ENCODE measurements at places on chromosomes 6 and 20. TPM values are rescaled to one million over a fixed set of nuclear protein-coding genes. Genes with fewer than 3 reads are reported as not detected.

MYCT1 gene
- 2.3 TPM for total RNA-seq

PREX1 gene
- 29.9 TPM for total RNA-seq

MUC21 gene
- total RNA-seq, result not detected

GMPR gene
- total RNA-seq, result 4.4 TPM

CLIC5 gene
- total RNA-seq, result 222 TPM

DNA sequence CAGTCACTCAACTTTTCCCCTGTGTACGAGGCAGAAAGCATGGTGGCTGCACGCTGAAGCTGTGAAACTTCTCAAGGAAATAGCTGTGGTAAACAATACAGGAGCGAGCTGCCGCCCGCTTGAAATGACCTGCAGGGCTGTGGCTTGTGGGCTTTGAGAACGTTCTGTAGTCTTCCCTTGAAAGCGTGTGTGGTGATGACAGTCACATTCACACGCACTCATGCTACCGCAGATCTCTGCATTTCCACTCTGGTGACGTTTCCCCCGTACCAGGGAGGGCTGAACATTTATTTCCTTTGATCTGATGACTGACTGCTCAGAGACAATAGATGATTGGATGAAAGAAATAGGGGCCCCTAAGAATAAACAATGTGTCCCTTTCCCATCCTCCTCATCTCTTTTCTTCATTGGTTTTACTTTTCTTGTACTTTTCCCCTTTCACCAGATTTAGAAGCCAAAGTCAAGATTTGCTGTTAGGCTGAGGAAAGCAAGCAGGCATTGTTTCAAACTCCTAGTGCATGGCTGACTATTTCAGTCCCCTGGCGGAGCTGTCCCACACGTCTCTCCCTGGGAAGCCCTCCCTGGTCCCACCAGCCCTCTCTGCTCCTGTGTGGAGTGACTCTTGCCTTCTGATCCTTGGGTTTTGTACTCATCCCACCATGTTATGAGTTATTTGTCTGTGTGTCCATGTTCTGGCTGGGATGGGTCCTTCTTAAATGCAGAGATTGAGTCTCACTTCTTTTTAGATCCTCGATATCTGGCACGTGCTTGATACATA lies 3.9 kb downstream of the SYTL3 start:
- DNase-seq, result peak; percentile 74

DNA sequence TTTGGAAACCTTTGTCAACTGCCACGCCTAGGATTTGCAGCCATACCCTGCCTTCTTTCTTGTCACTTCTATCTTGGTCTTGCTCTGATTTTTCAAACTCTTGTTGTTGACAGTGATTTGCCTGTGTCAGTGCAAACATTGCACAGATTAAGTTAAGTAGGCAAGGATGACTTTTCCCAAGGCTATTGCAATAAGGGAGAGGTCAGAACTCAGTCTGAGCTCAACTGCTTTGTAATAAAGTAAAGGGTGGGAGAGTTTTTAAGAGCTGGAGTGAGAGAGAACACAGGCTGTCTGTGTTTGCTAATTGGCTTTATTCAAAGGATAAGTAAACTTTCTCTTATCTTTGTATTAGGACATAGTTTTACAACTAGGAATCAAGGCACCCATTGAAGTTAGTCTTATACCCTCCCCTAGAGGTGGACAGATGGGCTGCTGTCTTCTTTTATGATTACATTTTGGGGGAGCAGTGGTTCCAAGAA lies 448.6 kb downstream of the PHF3 start:
- peak; percentile 17 for DNase-seq

DNA sequence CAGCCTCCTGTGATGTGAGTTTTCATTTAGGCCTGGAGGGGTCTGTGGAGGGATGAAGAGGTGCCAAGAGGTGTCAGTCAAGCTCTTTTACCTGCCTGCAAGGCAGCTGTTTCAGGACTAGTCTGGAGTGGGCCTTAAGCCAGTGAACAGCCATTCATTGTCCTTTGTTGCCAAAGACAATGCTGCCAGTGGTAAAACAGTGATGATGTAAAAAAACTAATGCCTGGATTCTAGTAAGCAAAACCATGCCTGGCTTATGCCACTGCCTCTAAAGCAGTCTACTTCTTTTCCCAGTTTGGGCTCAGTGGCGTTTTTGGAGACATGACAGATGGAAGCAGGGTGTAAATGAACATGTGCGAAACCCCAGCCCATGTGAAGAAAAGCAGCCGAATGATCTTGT lies 93.5 kb upstream of the KCNK16 start:
- no peak for DNase-seq

DNA sequence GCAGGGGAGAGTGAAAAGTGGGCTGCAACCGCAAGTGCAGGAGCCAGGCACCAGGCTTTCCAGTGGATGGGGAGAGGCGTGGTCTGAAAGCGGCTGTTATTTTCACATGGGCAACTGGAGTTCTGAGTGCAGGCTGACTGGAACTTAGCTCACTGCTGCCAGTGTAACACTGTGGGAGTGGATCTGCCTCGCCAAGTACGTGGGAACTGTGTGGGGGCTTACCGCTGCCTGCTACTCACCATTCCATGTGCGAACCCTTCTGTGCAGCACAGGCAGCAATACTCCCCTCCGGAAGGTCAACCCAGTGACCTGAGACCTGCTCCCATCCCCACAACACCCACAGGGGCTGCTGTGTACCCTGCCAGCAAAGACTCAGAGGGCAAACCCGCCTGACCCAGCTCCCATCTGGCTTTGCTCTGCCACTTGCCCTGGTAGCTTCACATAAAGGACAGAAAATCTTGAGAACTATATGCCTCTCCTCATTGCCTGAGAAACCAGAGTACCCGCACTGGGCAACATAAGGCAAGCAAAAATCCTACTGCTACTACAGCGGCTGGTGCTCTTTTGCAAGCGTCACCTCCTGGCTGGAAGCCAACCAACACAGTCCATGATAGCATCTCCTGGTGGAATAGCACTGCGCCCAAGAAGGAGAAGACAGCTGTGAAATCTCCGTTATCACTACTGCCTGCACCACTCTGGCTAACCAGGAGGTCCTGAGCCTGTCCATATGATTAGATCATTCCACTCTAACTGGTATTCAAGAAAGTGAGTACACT lies 54.4 kb upstream of the SIRPG start:
- no peak for DNase-seq

GRCh38 chr6:16412982-16413381 lies 174.6 kb downstream of the GMPR start:
- DNase-seq, result no peak

GRCh38 chr6:31822036-31822821 lies 5.3 kb upstream of the HSPA1B start:
- DNase-seq, result peak; percentile 92

DNA sequence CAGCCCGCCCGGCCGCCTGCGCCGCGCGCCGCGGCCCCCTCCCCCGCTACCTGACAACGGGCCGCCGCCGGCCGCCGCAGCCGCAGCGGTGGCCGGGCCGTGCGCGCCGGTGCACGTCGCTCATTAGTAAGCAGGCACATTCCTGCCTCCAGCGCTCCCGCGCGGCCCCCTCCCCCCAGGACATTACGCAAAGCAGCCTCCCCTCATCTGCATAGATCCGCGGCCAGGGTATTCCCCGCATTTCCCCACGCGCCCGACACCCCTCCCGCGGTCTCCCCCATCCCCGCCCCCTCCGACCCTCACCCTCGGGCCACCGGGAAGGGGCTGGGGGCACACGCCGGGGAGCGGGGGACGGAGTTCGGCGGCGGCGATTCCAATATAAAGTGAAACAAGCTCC lies at the start of gene HIVEP2:
Gene HIVEP2 (minus strand): TSS at position 128 of the 397 bp plus-strand sequence. CDS start 170,438 bp downstream, outside the sequence.
- peak; percentile 91 for DNase-seq

GRCh38 chr6:7542874-7543624 lies 1.6 kb downstream of the DSP start:
- DNase-seq, result peak; percentile 84

DNA sequence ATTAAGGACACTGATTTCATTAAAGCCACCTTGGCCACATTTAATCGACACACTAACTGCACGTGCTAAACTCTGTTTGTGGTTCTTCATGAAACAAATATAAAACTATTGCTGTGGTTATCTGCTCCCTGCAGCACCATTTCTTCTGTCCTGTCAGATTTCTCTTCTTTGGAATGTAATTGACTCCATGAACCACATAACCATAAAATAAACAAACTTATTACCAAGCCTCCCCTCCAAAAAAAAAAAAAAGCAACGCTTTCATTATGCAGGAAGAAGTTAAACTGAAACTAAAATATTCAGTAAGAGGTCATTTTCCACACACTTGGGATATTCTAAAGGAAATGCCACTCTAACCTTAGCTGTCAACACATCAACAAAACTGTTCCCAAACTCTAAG lies 319.1 kb upstream of the NT5E start:
- no peak for DNase-seq

- DNase-seq, result no peak
Observed at GRCh38 chr6:22917344-22917743, 348.0 kb downstream of the HDGFL1 start.
